ENCODE measurements at places on chromosomes 4 and X. TPM values are rescaled to one million over a fixed set of nuclear protein-coding genes. Genes with fewer than 3 reads are reported as not detected.

DNA sequence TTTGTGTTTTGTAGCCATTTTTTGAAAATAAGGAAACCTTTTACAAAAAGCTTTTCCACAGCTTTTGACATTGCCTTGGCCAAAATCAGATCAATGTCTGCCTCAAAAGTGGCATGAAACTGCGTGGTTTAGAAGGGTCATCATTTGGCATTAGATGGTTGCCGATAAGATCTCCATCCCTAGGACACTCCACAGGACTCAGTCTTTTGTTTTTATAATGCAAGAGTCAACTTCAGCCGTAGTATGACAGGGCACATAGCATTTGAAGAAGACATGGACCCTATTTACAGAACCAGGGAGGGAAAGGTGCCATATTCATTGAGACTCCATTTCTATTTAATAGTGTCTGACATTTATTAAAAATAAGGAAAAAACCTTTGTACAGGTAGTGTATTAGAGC lies 1.3 kb downstream of the RTL8A start:
- H3K4me1 ChIP-seq, result peaks cover 7% of the 10 kb centered on the region
- no peaks in the 10 kb centered on the region for H3K36me3 ChIP-seq
- no peak overlapping the region for H3K27ac ChIP-seq

DNA sequence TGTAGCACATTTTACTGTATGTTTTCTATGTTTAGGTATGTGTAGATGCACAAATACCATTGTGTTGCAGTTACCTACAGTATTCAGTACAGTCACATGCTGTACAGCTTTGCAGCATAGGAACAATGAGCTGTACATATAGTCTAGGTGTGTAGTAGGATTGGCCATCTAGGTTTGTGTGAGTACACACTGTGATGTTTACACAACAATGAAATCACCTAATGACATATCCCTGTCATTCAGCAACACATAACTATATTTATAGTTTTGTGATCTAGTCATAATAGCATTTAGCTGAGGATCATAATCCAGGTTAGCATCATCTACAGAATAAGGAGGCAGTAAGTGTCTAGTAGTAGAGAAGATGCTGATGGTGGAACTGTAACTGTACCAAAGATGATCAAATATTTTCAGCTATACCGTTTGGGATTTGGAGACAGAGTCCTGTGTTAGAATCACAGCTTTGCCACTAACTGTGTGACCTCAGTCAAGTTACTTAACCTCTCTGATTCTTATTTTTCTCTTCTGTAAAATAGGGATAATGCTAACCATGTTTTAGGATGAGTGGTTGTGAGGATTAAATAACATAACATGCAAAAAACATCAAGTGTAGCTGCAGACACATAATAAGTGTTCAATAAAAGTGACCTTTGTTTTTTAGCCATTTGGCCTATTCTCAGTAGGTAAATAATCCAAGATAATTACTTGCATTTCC lies 73.3 kb downstream of the LIMCH1 start:
- peak overlapping the region; percentile 76 for H3K27ac ChIP-seq
- H3K4me3 ChIP-seq, result no peak overlapping the region
- no peak for DNase-seq
- H3K36me3 ChIP-seq, result no peaks in the 10 kb centered on the region

GRCh38 chr4:148445071-148445859 lies 3.1 kb upstream of the NR3C2 start:
- H3K36me3 ChIP-seq, result no peaks in the 10 kb centered on the region
- peaks cover 44% of the 10 kb centered on the region for H3K4me1 ChIP-seq
- peak overlapping the region; percentile 96 for H3K27ac ChIP-seq
- DNase-seq, result peak; percentile 78

GRCh38 chrX:123464709-123465108 lies 268.1 kb downstream of the THOC2 start:
- no peaks in the 10 kb centered on the region for H3K4me1 ChIP-seq
- H3K27ac ChIP-seq, result no peak overlapping the region
- no peaks in the 10 kb centered on the region for H3K36me3 ChIP-seq
- no peak overlapping the region for H3K4me3 ChIP-seq
- H3K27me3 ChIP-seq, result no peaks in the 10 kb centered on the region

- H3K27ac ChIP-seq, result no peak overlapping the region
- no peak for DNase-seq
- no peak overlapping the region for H3K4me3 ChIP-seq
- H3K4me1 ChIP-seq, result no peaks in the 10 kb centered on the region
- no peaks in the 10 kb centered on the region for H3K27me3 ChIP-seq
- no peaks in the 10 kb centered on the region for H3K36me3 ChIP-seq
Observed at GRCh38 chr4:59400334-59400733, 1799.8 kb upstream of the ADGRL3 start.

SOWAHD gene
- total RNA-seq, result 0.64 TPM

COX7B2 gene
- total RNA-seq, result not detected

ARHGAP10 gene
- total RNA-seq, result 33.8 TPM

SSX4 gene
- not detected for total RNA-seq

KIT gene
- 17.8 TPM for total RNA-seq

ALB gene
- total RNA-seq, result not detected

DHX15 gene
- 140 TPM for total RNA-seq

MAGED4B gene
- total RNA-seq, result 5.8 TPM

Data from suprapubic skin (tissue), 4 donors.